ENCODE measurements at places on chromosomes 7 and 10.

DNA sequence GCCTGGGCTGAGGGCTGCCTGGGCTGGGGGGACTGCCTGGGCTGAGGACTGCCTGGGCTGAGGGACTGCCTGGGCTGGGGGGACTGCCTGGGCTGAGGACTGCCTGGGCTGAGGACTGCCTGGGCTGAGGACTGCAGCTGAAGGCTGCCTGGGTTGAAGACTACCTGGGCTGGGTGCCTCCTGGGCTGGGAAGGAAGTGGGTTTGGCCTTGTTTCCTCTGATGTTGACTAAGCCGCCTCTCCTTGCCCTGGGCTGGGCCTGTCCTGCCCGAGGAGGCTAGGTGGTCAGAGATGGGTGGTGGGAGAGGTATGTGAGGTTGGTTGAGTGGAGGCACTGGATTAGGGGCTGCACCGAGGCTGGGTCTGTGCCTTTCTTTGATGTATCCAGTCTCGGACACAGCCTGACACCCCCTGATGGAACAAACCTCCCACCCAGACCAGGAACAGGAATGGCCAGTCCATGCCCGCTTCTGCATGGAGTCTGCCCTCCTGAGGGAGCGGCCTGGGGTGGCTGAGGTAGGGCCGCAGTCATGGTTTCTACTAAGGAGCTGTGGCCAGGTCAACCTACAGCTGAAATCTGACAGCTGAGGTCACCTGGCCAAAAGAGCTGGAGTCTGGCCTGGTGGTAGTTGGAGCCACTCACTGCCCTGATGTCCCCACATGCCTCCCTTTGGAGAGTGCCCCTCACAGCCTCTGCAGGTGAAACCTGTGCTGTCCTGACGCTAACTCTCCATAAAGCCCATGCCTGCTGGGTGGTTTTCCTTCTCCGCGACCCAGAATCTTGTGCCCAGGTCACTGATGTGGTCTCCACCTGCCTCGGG is 22.3 kb downstream of the SCART1 start:
- DNase-seq: no peak

- peak; percentile 14 for DNase-seq
Measured at GRCh38 chr7:97094284-97094930, 23.1 kb upstream of the SDHAF3 start.

- DNase-seq: no peak
Measured at GRCh38 chr7:2639695-2640481, 8.1 kb downstream of the TTYH3 start.

- no peak for DNase-seq
Measured at GRCh38 chr10:119770928-119771327, 45.1 kb downstream of the INPP5F start.

DNA sequence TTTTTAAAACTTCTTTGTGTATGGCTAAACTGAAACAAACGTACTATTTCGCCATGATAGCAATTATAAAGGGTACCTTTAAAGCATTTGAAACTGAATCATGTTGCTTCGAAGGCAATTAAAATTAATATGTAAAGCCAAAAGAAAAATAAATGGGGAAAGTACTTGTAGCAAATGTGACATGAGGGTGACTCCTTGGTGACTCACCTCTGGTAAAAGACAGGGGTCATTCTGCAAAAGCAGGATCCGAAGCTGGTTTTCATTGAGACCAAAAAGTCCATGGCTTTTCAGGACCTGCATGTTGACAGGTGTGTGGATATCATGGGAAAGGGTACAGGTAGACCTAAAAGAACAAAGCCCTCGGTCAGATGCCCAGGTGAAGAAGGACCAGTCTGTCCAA is 1.5 kb downstream of the ZC3HAV1L start:
- DNase-seq: no peak

GRCh38 chr7:128176696-128177095 is 64.4 kb upstream of the LEP start:
- no peak for DNase-seq

GRCh38 chr7:55970978-55971377 is 6.6 kb downstream of the NIPSNAP2 start:
- DNase-seq: no peak

DNA sequence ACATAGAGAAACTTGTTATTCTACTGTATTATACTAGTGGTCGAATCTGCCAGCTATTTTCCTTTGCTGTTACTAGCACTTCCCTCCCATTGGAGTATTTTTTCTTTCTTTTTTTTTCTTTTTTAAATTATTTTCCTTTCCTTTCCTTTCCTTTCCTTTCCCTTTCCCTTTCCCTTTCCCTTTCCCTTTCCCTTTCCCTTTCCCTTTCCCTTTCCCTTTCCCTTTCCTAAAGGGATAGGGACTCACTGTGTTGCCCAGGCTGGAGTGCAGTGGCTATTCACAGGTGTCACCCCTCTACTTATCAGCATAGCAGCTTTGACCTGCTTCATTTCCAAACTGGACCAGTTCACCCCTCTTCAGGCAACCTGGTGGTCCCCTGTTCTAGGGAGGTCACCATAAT is 212.6 kb upstream of the SP4 start:
- DNase-seq: no peak

All from lung (tissue), 17 donors.